ENCODE measurements at places on chromosomes 5 and 9.

GRCh38 chr5:124087752-124088151 is 575.8 kb downstream of the CSNK1G3 start:
- DNase-seq, result no peak

DNA sequence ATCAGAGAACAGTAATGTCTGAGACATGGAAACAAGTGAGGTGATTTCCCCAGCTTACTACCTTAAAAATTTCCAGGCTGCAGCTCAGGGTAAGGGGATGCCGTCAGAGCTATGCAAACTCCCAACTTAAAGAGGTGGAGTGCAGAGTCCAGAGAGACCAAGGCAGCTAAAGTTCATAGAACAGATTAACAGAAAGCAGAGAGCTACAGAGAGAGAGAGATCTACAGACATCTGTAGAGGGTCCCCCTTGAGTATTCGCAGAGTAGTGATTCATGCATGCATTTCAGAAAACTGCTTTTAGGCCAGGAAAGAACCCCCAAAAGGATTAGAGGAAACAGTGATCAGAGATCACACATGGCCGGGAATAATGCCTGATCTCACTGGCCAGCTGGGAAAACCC is 306.2 kb upstream of the PUM3 start:
- no peak for DNase-seq

- DNase-seq, result no peak
These were observed 228.9 kb upstream of the MVB12B start for GRCh38 chr9:126097679-126098078.

DNA sequence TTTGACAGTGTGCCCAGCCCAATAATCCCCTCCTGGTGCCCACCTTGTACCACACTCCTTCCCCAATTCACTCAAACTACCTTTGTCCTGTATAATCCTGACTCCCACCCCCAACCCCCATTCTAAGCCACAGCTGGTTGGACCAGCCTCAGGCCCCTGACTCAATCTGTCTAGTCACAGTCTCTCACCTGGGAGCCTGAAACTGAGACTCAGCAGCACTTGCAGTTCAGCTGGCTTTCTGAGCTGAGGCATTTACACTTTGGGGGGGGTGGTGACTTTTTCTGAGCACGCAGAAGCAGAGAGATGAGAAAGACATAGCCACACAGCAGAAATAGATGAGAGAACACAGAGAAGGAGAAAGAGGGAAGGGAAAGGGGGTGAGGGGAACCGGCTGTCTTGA is 247.3 kb downstream of the MAN2A1 start:
- no peak for DNase-seq

DNA sequence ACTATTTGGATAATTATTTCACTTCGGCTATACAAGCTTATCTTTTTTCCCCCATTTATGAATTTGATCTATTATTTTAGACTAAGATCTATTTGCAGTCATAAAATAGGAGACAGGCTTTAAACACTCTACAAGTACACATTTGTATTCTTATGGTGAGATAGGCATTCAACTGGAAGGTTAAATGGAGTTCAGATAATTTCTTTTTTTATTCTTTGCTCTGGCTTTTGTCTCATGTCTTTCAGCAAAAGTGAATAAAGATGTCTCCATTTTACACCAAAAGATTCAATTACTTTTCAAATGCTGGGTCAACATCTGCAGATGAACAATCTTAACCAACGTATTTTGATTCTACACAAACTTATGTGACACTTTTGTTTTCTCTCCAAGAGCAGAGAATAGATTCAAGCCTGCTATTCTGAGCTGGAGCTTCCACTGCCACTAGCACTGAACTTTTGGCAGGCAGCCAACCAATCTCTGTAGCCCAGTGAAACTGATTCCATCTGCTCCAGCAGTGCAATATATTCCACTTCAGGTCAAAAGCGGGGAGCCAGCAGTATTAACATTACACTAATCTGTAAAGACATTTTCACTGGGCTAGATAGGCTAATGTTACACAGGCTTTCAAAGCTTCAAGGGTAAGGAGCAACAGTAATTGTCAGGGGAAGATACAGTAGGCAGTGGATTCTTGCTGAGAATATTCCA is 452.0 kb upstream of the ZNF608 start:
- no peak for DNase-seq

- DNase-seq, result no peak
These were observed 105.3 kb upstream of the COL5A1 start for GRCh38 chr9:134536101-134536900.

DNA sequence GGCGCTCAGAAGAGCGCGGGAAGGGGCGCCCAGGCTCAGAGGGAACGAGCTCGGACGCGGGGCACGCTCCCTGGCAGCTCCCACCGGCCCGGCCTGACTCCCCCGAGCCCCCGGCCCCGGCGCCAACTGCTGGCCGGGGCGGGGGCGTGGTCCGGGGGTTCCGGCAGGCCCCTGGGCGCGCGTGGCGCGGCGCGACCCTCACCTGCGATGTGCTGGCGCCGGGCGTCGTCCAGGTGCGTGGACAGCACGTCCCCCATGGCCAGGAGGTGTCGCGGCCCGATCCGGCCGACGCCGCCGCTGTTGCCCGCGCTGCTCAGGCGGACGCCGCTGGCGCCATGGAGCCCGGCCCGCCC is 43.5 kb upstream of the STXBP1 start:
- no peak for DNase-seq
